NCI-H510A (cell line): ENCODE measurements at places on chromosomes 16 and 17.

DNA sequence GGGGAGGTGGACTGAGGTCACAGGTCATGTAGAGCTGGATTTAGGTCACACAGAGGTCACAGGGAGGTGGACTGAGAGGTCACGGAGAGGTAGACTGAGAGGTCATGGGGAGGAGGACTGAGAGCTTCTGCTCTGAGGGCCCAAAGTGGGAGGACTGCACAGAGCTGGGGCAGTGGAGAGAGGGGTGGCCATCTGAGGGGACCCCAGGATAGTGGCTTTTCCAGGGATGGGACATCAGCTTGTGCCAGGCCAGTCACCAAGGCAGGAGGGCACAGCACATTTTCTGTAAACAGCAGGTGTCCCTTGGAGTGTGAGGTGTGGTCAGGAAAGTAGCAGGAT, 26.1 kb upstream of the JPT2 start:
- no peak for DNase-seq

DNA sequence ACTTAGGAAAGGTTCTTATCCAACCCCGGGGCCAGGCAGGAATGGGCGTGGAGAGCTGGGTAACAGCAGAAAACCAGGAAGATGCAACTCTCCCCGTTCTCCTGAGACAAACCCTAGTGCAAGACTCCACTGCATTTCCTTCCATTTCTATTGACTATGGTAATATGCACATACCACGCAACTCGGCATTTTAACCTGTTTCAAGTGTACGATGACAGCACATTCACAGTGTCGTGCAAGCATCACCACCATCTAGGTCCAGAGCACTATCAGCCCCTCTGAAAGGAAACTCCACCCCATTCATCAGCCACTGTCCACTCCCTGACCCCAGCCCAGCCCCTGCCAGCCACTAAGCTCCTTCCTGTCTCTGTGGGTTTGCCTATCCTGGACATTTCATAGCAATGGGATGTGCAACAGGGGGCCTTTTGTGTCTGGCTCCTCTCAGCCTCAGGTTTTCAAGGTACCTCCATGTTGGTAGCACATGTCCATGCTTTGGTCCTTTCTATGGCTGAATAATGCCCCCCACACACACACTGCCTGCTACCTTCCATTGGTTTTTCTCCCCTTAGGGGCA, 441.9 kb downstream of the SOX9 start:
- no peak for DNase-seq

DNA sequence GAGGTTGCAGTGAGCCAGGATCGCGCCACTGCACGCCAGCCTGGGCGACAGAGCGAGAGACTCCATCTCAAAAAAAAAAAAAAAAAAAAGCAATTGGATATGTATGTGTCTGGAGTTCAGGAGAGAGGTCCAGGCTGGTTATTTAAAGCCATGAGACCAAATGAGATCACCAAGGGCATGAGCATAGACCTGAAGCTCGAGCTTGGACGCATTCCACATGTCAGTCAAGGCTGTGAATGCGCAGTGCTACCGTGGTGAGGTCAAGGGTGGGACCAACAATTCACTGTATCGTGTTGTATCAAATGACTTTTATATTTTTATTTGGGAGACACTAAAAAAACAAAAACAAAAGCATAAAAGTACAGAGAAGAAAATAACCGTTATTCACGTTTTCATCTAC, 29.1 kb upstream of the SPNS2 start:
- no peak for DNase-seq

GRCh38 chr16:22181843-22182242, 19.5 kb downstream of the SDR42E2 start:
- no peak for DNase-seq

GRCh38 chr17:16135461-16135860, 79.9 kb downstream of the NCOR1 start:
- DNase-seq = no peak

GRCh38 chr17:49779739-49780231, 8.7 kb upstream of the KAT7 start:
- peak; percentile 7 for DNase-seq

- no peak for DNase-seq
These were observed 315.6 kb downstream of the HS3ST3B1 start for GRCh38 chr17:14616528-14616927.

- no peak for DNase-seq
These were observed 50.3 kb upstream of the TBX2 start for GRCh38 chr17:61349350-61349749.

DNA sequence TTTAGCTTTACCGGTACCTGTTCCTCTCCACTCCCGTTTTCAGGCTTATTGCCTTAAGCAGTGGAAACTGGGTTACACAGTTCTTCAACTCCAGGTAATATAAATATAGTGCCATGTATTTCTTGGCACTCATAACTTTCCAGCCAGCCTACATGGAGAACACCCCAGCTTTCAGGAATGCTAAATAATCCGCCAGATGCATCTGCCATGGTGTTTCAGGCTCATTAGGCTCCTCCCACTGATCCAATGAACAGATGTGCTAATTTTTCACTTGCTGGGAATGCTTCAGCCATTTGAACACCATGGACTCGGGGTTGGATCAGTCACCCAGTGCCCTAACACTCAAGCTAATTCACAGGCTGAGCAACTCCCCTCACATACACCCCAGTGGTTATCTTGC, 4.6 kb downstream of the ANKFN1 start:
- no peak for DNase-seq

DNA sequence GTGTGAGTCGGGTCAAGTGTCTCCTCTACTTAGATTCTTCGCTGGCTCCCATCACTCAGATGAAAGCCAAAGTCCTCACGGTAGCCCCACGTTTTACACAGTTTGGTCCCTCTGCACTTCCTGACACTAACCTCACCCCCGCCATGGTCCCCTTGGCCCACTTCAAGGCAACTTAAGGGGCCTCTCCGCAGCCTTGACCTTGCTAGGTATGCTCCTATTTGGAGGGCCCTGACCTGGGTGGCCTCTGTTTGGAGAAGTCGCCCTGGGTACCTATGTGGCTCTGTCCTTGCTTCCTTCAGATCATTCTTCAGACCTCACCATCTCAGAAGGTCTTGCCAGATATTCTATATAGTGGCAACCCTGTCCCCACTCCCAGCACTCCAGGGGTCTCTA, 110.2 kb downstream of the SOCS1 start:
- DNase-seq = no peak

- no peak for DNase-seq
These were observed 74.1 kb downstream of the CCDC182 start for GRCh38 chr17:57670769-57671569.

DNA sequence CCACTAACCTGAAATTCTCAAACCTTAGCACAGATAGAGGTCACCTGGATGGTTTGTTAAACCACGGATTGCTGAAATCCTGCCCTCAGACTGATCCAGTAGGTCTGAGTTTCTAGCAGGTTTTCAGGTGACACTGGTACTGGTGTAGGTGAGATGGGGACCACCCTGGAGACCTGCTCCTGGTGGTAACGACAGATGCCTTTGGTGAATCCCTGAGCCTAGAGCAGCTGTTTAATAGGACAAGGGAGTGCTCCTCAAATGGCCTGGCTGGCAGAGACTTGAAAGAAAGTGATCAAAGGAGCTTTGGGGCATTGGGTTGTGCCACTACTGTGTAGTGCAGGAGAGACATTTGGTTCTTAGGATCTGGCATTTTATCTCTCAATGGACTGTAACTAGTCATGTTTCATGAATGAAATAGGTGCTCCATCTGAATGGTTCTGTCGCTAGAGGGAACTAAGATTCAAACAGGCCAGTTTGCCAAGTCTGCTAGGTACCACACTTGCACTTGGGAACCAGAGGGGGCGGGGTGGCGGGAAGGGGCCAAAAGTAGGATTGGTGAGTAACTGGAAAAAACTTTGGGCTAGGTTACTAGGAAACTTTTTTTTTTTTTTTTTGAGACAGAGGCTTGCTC, 2.9 kb upstream of the IFI35 start:
- DNase-seq = no peak

- no peak for DNase-seq
These were observed 82.0 kb upstream of the NKD1 start for GRCh38 chr16:50466170-50466569.

- peak; percentile 15 for DNase-seq
These were observed 26.7 kb upstream of the IRX6 start for GRCh38 chr16:55297062-55297909.

- DNase-seq = no peak
These were observed 80.2 kb upstream of the CIBAR2 start for GRCh38 chr16:85192238-85193114.

DNA sequence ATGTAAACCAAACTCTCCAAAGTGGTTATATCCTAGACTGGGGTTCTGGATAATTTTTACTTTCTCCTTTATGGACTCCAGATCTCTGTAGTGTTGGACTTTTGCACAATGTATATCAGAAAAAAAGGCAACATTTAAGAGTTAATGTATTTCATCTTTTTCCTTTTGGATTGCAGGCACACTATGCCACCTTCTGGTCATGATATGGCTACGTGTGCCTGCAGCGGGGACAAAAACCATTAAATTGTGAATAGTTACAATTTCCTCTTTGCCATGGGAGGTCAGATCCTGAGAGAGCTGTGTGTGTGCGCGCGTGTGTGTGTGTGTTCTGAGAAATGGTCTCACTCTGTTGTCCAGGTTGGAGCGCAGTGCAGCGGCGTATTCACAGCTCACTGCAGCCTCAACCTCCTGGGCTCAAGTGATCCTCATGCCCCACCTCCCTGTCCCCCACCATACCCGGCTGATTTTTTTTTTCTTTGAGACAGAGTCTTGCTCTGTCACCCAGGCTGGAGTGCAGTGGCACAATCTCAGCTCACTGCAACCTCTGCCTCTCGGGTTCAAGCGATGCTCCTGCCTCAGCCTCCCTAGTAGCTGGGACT, 4.3 kb upstream of the SGF29 start:
- no peak for DNase-seq

DNA sequence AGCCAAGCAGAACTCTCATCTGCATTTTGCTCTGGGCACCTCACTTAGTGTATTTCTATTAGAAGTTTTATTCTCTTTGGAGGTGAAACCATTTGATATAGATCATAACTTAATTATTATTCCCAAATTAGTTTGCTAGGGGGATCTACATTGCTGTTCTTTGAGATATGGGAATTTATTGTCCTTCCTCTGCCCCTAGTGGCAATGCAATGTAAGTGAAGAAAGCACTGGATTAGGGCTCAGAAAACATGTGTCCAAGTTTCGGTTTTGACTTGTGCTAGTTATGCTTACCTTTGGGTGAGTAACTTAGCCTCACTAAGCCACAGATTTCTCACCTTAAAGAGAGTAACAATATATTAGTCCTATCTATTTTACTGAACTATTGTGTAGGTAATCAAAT, 2.9 kb downstream of the KRT39 start:
- no peak for DNase-seq

- no peak for DNase-seq
These were observed 32.6 kb upstream of the CBFA2T3 start for GRCh38 chr16:89009343-89010209.

DNA sequence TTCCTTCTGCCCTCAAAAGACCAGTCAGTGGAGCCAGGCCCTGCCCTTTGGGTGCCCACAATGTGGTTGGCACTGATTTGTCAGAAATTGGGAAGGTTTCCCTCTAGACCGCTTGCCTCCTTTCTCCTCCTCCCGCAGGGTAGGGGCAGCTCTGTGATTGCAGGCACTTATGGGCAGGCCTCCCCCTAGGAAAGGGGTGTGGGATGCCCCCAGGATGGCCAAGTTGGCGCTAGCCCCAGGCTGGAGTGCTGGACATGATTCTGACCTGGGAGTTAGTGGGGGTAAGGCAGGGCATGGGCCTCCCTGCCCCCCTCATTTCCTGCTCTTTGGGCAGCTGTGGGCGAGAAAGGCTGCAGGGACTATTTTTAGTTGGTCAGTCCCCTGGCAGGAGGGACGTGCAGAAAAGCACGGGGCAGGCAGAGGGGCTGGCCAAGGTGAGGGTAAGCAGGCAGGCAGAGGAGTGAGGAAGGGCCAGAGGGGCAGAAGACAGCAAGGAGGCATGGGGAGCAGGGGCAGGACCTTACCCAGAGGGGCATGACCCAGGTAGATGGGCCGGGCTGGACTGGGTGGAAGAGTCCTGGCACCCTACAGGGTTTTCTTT, 3.3 kb downstream of the RARA start:
- DNase-seq = no peak

DNA sequence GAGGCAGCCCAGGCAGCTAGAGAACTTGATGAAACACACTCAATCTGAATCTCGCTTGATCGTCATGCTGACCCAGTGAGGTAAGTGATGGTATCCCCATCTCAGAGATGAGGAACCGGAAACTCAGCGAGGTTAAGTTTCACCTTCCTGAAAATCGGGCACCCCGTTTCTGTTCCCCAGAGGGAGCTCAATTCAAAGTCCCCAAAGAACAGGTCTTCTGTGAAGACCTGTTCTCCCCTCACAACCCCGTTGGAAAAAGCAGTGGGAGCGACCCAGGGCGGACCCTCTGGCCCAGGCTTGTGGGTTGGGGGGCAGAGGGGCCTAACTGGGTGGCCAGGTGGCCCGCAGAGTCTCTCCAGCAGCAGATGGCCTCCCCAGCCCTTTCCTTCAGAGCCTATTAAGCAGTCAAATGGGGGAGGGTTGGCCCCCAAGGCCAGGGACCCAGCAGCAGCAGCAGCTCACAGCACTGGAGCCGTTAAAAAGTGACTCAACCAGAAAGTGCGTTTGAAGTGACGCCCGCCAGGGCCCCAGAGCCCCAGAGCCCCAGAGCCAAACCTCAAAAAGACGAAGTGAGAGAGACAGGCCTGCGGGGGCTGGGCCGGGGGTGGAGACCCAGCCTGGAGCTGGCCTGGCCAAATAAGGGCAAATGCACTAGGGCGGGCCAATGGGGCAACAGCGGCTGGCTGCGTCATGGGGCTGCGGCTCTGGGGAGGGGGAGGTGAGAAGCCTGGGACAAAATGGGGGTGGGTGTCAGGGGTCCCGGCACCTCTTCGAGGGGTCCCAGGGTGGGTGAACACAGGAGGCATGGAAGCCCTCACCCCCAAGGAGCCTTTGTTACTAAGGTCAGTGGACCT, 9.2 kb upstream of the TSPOAP1 start:
- no peak for DNase-seq
